Activated T-cell treated with anti-CD3 and anti-CD28 coated beads, Interleukin-2, amount 50 U/mL, for 4 hours (primary cell): ENCODE measurements at places on chromosomes 1 and 21.

GRCh38 chr1:171403393-171403792 is 81.9 kb upstream of the PRRC2C start:
- no peak for DNase-seq

DNA sequence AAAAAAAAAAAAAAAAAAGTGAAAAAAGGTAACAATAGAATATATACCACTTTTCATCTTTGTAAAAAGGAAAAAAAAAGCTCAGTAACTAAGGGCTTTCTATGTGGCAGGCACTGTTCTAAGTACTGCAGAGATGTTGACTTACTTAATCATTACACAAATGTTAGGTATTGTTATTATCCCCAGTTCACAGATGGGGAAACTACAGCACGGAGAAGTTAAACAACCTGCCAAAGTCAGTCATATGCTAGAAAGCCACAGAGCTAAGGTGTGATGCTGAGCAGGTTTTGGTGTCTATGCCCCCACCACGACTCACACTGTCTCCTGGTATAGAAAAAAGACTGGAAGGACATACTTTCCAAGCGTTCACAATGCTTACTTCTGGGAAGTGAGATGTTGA is 6.6 kb upstream of the PNRC2 start:
- no peak for DNase-seq

DNA sequence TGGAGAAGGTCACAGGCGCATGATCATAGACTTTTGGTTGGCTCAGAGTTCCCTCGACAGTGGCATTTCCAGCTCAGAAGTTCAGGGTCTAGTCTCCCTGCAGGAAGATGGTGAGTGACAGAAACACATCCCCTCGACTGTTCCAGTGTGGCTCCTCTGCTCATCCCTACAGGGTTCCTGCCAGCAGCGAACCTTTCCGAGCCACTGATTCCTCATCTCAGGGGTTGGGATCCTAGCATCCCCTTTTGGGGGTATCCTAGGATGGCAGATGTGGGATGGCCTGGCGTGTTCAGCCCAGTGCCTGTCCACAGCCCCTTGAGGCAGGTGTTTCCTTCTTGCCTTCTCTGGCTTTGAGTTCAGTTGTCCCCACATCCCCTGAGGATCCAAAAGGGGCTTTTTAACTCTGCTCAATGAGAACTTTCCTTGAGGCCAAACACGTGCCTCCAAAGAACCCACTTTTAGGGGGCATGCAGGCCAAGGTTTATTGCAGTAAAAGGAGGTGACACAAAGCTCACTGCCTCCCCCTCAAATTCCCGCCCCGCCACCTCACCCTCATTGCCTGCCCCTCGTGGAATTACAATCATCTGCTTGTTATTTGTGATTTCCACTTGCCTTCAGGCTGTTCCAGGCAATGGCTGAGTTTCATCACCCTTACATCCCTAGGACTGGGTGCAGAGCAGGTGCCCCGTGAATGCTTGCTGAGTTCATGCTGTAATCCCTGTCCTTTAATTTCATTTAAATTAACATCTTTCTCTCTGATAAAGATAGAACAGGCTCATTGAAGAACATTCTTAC is 440.7 kb downstream of the CAMTA1 start:
- no peak for DNase-seq

DNA sequence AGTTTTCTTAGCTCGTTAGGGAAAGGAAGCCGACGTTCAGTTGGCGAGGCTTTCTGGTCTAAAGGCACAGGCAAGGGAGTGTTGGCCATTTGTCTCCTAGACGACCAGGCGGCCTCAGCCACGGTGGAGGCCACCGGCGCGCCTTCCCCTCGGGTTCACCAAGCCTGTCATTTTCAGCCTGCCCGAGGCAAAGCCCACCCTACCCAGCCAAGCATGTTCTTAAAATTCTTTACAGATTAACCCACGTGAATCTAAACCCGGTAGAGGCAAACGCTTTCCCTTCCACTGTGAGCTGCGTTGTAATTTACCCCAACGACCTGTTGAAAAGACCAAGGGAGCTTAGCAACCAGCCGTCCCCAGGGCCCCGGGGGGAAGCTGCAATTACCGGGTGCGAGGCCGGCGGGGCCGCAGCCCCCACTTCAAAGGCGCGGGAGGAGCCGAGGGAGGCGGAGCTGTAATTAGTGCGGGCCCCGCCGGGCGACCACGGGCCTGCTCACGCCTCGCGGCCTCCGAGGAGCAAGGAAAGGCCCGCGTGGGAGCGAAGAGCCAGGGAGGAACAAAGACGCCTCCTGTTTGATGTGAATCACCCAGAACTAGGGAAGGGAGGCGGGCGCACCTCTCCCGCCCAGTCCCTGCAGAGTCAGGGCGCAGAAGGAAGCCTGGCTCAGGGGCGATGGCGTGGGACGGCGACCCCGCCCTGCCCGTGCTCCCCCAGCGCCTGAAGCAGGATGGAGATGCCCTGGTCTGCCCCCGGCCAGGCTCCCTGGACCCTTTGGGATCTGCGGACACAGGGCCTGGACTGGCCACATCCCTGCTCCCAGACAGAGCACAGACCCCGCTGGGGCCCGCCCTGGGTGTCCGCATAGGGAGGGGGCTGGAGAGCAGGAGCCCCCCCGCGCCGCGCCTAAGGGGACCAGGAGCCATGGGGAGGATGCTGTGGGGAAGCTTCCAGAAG is 12.1 kb upstream of the TSPEAR start:
- DNase-seq = no peak

- no peak for DNase-seq
Measured at GRCh38 chr1:93967306-93967705, 58.1 kb upstream of the GCLM start.

- DNase-seq = no peak
Measured at GRCh38 chr1:80876035-80876434, 924.7 kb upstream of the ADGRL2 start.

DNA sequence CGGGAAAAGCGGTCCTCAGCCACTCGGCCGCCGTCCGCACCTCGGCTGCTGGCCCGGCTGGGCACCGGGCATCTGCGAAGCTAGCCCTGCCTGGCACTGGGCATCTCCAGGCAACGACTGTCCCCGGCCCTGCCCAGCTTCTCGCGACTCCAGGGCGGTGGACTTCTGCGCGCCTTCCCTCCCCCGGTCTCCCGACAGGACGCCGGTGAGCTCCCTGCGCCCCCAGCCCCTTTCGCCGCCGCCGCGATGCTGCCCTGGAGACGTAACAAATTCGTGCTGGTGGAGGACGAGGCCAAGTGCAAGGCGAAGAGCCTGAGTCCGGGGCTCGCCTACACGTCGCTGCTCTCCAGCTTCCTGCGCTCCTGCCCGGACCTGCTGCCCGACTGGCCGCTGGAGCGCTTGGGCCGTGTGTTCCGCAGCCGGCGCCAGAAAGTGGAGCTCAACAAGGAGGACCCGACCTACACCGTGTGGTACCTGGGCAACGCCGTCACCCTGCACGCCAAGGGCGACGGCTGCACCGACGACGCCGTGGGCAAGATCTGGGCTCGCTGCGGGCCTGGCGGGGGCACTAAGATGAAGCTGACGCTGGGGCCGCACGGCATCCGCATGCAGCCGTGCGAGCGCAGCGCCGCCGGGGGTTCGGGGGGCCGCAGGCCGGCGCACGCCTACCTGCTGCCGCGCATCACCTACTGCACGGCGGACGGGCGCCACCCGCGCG is 514 bp downstream of the FAM43B start:
- DNase-seq = no peak

- DNase-seq = no peak
Measured at GRCh38 chr21:38950435-38951094, 144.8 kb downstream of the ETS2 start.

DNA sequence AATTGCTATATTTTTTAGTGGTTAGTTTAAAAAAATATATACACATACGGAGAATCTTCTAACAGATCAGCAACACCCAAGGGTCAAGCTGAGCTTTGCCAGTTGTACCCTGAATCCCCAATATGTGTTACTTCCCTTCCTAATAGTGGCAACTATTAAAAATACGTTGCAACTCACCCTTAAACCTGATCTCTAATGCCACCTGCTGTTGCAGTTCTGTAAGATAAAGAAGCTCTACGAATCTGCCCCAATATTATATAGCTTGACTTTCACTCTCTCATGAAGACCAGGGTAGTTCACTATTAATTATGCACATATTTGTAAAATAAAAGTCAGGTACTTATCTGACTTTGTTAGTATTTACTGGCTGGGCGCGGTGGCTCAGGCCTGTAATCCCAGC is 58.4 kb downstream of the ASH1L start:
- no peak for DNase-seq

DNA sequence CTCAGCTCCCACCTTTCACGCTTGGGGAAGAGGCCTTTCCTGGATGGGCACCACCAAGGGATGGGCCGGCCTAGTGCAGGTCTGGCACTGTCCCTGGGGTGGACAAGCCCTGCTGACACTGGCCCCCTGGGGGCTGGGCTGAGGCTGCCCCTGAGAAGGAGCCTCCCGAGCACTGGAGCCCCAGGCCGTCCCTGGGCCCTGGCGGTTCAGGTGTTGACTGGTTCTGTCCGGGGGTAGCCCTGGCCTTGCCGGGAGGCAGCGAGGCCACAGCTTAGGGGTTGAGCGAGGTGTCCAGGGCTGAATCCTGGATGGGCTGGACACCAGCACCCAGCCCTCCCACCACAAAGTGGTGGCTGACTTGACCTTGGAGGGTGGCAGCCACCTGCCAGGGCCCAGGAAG is 49.7 kb upstream of the ACTRT2 start:
- DNase-seq = peak; percentile 4

- DNase-seq = no peak
Measured at GRCh38 chr1:233497679-233498078, 116.2 kb upstream of the KCNK1 start.

DNA sequence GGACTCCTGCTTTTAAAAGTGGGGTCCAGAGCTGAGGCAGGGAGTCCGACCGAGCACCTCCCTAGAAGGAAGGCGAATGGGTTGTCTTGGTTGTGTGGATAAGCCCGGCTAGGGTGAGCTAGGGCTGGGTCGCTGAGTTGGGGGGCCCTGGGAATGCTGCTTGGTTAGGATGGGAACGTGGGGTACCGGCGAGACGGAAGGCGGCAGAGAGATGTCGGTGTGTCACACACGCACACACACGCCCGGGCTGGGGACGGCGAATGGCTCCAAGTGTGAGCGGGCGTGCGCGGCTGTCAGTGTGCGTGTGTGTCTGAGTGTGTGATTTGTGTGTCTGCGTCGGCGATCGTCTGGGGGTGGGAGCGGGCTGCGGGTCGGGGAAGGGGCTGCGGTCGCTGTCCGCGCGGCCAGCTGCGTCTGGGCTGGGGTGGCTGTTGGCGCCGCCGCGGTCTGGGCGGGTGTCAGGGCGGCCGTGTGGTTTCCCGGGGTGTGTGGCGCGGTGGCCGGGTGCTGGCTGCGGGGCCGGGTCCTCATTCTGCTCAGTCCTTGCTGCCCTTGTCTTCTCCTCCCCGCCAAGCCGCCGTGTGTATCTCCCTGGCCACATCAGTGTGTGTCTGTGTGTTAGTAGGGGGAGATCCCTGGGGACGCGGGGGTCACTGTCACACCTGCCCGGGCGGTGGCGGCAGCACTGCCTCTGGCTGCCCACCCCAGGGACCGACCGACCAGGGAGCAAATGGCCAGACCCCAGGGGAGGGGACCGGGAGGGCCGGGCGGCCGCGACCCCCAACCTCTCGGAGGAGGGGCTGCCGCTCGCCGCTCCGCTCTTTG is 1.1 kb downstream of the EFNA3 start:
- peak; percentile 18 for DNase-seq

GRCh38 chr1:206505702-206506355 is 1.5 kb upstream of the RASSF5 start:
- DNase-seq = no peak
